Activated CD4-positive, alpha-beta T cell treated with anti-CD3 and anti-CD28 coated beads for 36 hours (primary cell): ENCODE measurements at places on chromosomes 13 and 19. TPM values are rescaled to one million over a fixed set of nuclear protein-coding genes. Genes with fewer than 3 reads are reported as not detected.

- no peak overlapping the region for H3K4me3 ChIP-seq
- no peaks in the 10 kb centered on the region for H3K36me3 ChIP-seq
- H3K27ac ChIP-seq = no peak overlapping the region
- no peaks in the 10 kb centered on the region for H3K4me1 ChIP-seq
- H3K27me3 ChIP-seq = peaks cover 33% of the 10 kb centered on the region
Measured at GRCh38 chr19:5484398-5485285, 29.4 kb downstream of the ZNRF4 start.

GRCh38 chr13:34381228-34381627 lies 560.8 kb upstream of the NBEA start:
- no peaks in the 10 kb centered on the region for H3K4me1 ChIP-seq
- no peak overlapping the region for H3K27ac ChIP-seq
- no peaks in the 10 kb centered on the region for H3K27me3 ChIP-seq

DNA sequence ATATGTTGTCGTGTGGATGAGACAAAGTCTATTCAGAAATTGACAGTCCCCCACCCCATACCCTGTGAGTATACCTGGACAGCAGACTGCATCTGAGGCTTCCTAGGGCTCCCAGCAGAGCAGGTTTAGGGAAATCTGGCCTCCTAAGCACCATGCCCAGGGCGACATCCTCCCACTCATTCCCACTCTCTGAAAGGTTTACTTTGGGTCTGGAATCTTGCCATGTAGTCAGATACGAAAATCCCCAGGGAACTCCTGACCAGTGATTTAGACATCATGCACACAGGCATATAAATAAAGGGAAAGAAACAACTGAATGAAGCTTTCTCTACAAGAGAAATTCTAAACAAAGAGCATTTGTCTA lies 717 bp upstream of the NALCN start:
- no peaks in the 10 kb centered on the region for H3K36me3 ChIP-seq
- H3K4me3 ChIP-seq = no peak overlapping the region

GRCh38 chr13:94384231-94384905 lies 95.1 kb downstream of the DCT start:
- no peak overlapping the region for H3K27ac ChIP-seq
- no peaks in the 10 kb centered on the region for H3K36me3 ChIP-seq
- peaks cover 14% of the 10 kb centered on the region for H3K27me3 ChIP-seq
- DNase-seq = no peak

The NALCN gene
- not detected for total RNA-seq

The ATP8B3 gene
- total RNA-seq = 7.9 TPM
